PC-3 (cell line): ENCODE measurements at places on chromosomes 4 and X. TPM values are rescaled to one million over a fixed set of nuclear protein-coding genes. Genes with fewer than 3 reads are reported as not detected.

NLGN3 gene
- 0.23 and 0.29 TPM in 2 replicates for total RNA-seq

TEC gene
- total RNA-seq = 3.9 and 10.4 TPM in 2 replicates

YTHDC1 gene
- total RNA-seq = 47.6 and 55.5 TPM in 2 replicates

XAGE1A gene
- total RNA-seq = not detected in 2 replicates

USP27X gene
- 0.62 and 2.7 TPM in 2 replicates for total RNA-seq

PPEF1 gene
- not detected in 2 replicates for total RNA-seq

POU3F4 gene
- total RNA-seq = not detected in 2 replicates

EDNRA gene
- total RNA-seq = 2.1 and 2.4 TPM in 2 replicates

RTL3 gene
- not detected in 2 replicates for total RNA-seq

DDIT4L gene
- total RNA-seq = not detected in 2 replicates

USP17L17 gene
- total RNA-seq = not detected in 2 replicates

XAGE2 gene
- not detected in 2 replicates for total RNA-seq

KIT gene
- total RNA-seq = not detected in 2 replicates

ZFP92 gene
- total RNA-seq = not detected in 2 replicates

GATA1 gene
- total RNA-seq = not detected in 2 replicates

GRIA2 gene
- total RNA-seq = not detected in 2 replicates

FHIP1A gene
- total RNA-seq = 11.3 and 13.8 TPM in 2 replicates

PPEF2 gene
- total RNA-seq = 0.04 TPM in 1 of 2 replicates, not detected in the other

CISD2 gene
- total RNA-seq = 30.9 and 36.9 TPM in 2 replicates

TBX22 gene
- total RNA-seq = not detected in 2 replicates

GIMD1 gene
- total RNA-seq = 0.22 TPM in 1 of 2 replicates, not detected in the other

DNA sequence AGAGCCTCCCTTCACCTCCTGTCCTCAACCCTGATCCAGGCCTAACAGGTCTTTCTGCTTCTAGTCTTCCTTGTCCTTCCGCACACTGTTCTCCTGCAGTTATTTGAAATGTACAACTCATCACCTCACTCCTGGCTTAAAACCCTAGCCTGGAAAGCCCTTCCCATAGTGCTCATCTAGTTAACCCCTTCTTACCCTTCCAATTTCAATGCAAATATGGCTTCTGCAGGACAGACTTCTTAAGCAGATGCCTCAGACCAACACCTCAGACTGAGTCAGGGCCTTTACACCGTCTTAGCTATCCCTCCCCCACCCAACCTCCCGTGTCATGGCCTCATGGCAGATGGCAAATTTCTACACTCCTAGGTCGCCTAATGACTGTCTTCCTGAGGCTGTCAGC is 130.4 kb downstream of the BCOR start:
- peak; percentile 30 for DNase-seq

GRCh38 chr4:1874201-1874600 is 3.0 kb downstream of the NSD2 start:
- no peak for DNase-seq

DNA sequence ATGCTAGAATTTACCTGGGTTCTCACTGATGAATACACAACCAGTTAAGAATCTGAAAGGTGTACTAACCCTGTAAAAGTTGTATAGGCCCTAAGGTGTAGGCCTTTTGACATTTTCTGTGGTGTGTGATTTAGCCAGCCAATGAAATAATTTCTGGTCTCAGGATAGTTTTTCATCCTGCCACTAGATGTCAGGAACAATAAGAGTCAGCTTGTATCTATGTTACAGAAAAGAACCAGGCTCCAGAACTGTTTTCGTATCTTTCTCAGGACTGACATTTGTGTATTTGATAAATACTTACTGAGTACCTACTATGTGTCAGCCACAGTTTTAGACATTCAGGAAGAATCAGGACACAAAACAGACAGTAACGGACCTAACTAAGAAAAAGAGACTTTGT is 673.6 kb upstream of the TENM3 start:
- peak; percentile 15 for DNase-seq

DNA sequence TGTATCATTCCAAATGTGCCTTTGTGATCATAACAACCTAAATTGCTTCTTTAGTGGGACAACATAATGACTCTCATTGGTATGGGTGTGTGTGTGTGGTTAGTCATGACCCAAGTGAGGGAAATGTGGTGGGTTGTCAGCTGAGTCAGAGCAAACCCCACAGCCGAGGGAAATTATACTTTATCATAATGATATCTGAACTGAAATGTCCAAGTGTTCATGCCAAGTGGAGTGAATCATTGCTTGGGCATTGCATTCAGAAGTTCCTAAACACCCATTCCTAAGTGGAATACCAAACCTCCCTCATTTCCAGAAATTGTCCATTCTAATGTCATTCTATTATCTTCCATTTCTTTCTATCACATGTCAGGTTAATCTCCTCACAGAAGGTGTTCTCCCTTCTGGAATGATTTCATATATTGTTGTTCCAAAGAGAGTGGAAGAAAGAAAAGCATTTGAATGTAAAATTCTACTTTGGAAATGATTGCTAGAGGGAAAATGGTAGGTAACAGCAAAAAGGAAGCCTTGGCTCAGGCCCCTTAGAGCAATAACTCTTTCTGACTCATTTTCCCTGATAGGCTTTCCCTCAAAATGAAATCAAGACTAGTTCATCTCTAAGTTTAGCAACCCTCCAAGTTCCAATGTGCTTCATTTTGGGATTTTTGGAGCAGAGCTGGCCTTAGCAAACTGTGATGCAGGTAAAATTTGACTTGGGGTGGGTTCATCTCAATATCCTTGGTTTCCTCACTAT is 230.7 kb upstream of the KCNIP4 start:
- DNase-seq = peak; percentile 87

GRCh38 chrX:35499071-35499862 is 298.9 kb upstream of the MAGEB16 start:
- DNase-seq = no peak

DNA sequence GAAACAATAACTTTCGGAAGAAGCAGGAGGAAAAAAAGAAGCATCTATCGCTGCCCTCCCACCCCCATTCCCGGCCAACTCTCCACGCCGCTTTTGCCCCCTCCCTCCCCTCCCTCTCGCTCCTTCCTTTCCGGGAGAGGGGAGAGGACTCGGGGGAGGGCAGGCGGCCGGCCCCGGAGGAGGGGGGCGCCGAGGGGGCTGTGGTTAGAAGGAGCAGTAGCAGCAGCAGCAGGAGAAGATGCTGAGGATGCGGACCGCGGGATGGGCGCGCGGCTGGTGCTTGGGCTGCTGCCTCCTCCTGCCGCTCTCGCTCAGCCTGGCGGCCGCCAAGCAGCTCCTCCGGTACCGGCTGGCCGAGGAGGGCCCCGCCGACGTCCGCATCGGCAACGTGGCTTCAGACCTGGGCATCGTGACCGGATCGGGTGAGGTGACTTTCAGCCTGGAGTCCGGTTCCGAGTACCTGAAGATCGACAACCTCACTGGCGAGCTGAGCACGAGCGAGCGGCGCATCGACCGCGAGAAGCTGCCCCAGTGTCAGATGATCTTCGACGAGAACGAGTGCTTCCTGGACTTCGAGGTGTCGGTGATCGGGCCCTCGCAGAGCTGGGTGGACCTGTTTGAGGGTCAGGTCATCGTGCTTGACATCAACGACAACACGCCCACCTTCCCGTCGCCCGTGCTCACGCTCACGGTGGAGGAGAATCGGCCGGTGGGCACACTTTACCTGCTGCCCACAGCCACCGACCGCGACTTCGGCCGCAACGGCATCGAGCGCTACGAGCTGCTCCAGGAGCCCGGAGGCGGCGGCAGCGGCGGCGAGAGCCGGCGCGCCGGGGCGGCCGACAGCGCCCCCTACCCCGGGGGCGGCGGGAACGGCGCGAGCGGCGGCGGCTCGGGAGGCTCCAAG is 1.3 kb downstream of the PCDH7 start:
- DNase-seq = peak; percentile 14

DNA sequence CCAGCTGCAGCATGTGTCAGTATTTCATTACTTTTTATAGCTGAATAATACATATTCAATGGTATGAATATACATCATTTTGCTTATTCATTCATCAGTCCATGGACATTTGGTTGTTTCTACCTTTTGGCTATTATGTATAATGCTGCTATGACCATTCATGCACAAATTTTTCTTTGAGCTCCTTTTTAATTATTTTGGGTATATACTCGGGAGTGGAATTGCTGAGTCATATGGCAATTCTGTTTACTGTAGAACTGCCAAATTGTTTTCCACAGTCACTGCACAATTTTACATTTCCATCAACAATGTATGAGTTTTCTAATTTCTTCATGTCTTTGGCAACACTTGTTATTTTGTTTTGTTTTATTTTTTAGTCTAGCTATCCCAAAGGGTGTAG is 405.9 kb upstream of the PITX2 start:
- no peak for DNase-seq

- no peak for DNase-seq
Observed at GRCh38 chr4:1215141-1216075, 33.5 kb downstream of the CTBP1 start.

GRCh38 chr4:184201179-184201578 is 16.5 kb downstream of the ENPP6 start:
- no peak for DNase-seq

- DNase-seq = no peak
Observed at GRCh38 chr4:26317766-26318165, 3.0 kb upstream of the RBPJ start.

GRCh38 chr4:78019414-78019813 is 37.7 kb upstream of the FRAS1 start:
- DNase-seq = no peak

- DNase-seq = no peak
Observed at GRCh38 chr4:110381784-110382183, 94.2 kb upstream of the ENPEP start.

- DNase-seq = no peak
Observed at GRCh38 chr4:57448452-57448851, 338.3 kb upstream of the IGFBP7 start.

DNA sequence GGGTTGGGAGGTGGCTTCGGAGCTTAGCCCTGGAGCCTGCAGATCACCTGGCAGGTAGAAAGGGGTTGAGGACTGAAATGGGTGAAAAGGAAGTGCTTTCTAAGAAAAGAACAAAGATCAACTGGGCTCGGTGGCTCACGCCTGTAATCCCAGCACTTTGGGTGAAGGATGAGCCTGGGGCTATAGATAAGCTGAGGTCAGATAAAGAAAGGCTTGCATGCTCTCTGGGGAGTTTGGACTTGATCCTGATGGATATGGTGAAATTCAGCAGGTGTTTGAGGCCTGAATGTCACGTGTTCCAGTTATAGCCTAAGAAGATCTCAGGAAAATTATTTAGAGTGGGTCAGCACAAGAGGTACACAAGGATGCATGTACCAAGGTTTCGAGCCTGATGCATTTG is 40.8 kb downstream of the SLC34A2 start:
- DNase-seq = no peak

DNA sequence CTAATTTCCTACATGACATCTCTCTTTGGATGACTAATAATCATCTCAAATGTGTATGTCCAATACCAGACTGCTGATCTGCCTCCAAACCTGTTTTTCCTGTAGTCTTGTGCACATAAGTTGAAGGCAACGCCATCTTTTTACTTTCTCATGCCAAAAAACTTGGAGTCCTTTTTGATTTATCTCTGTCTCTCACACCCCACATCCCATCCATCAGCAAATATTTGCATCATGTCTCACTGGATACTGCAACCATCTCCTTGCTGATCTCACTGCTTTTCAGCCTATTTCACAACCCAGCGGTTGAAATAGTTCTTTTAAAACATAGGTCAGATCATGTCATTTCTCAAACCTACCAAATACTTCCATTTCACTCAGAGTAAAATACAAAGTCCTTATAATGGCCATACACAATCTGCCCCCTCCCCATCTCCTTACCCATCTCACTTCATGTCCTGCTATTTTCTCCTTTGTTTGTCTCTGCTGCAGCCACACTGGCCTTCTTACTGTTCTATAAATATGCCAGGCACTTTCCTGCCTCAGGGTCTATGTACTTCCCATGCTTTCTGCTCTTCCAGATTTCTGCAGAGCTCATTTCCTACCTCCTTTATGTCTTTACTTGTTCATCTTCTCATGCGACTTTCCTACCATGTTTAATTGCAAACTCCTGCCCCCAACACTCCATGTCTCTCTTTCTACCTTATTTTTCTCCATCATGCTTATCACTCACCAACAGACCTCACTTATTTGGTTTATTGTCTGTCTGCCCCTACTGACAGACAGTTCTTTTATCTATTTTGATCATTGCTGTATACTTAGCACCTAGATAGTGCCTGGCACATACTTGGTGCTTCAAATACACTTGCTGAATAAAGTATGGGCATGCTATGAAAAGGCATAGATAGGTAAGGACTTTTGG is 98.8 kb downstream of the ANXA3 start:
- DNase-seq = peak; percentile 89

DNA sequence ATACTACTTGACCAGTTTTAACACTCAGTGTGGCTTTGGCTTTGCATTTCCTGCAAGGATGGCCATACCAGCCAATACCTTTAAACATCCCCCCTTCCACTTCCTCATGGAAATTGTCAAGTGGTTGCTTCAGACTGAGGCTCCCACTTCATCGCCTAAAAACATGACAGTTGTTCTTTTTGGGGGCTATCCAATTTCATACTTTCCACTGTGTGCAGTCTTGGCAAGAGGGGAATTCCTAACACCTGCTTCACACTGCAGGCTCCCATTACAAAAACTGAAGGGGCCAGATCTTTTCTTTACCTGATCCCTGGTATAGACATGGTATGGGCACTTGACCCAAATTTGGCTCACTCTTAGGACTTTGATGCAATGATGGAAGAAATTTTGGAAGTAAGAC is 28.5 kb upstream of the TSR2 start:
- DNase-seq = no peak

DNA sequence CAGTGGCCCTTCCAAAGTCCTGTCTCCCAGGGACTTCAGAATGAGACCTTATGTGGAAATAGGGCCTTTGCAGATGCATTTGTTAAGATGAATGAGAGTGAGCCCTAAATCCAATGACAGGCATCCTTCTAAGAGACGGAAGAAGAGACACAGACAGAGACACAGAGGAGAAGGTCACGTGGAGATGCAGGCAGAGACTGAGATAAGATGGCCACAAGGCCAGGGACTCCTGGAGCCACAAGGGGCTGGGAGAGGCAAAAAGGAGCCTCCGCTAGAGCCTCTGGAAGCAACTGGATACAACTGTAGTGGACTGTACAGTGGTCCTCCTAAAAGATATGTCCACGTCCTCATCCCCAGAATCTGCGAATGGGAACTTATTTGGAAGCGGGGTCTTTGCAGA is 19.0 kb upstream of the CD99 start:
- DNase-seq = no peak

DNA sequence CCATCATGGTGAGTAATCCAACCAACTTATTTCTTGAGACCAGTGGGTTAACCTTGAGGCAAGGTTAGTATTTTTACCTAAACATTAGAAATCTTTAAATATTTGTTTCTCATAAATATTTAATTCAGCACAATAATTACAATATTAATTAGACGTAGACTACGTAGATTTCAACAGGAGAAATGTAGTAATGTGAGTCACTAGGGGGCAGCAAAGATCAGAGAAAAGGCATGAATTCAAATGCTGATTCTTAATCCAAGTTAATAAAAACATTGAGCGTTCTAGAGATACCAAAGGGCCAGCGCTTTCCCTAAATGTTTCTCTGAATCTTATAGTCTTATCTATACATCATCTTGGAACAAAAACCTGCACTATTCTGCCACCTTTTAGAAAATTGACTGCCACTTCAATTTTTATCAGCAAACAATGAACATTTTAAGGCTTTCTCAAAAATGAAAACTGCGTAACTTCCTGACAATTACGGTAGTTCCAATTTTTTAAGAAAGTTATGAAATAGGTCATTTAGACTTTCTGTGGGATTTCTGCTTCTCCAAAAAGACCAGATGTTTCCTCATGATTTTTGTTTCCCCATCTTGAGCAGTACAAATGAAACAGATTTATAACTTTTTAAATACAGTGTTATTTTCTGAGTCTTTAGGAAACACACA is 180.7 kb downstream of the GASK1B start:
- peak; percentile 81 for DNase-seq

- no peak for DNase-seq
Observed at GRCh38 chr4:68717999-68718398, 47.5 kb upstream of the UGT2B15 start.

GRCh38 chr4:60129740-60130139 is 1070.4 kb upstream of the ADGRL3 start:
- peak; percentile 25 for DNase-seq
